ENCODE measurements at places on chromosomes 3 and 15.

DNA sequence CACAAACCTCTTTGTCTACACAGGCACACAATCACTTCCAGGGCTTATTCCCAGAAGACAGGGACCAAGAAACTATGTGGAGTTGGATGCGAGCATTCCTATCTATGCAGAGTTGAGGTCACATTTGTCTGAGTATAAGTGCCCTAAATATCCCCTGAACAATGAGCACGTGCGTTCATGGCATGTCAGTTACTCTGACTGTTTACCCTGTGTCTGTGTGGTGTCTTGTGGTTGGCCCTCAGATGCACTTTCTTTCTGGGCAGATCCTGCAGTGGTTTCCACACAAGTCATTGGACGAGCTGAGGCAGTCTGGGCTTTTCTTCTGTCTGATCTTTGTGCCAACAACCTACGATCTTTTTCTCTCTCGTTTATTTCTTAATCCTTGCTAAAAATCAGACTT, 134.5 kb downstream of the FBN1 start:
- DNase-seq, result no peak

DNA sequence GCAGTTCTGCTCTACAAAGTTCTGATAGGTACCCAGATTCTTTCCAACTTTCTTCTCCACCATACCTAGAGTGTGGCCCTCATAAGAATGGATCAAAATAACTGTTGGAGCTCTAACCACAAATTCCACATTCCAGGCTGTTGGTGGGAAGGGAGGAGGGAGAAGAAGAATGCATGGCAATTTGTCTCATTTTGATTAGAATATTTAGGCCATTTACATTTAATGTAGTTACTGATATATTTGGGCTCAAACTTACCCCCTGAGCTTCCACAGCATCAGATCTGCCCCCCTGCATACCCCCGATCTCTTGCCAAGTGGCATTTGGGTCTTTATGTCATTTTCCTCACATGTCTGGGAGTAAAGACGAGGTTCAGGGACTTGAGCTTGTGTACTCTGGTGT, 7.7 kb downstream of the CHRNB4 start:
- no peak for DNase-seq

DNA sequence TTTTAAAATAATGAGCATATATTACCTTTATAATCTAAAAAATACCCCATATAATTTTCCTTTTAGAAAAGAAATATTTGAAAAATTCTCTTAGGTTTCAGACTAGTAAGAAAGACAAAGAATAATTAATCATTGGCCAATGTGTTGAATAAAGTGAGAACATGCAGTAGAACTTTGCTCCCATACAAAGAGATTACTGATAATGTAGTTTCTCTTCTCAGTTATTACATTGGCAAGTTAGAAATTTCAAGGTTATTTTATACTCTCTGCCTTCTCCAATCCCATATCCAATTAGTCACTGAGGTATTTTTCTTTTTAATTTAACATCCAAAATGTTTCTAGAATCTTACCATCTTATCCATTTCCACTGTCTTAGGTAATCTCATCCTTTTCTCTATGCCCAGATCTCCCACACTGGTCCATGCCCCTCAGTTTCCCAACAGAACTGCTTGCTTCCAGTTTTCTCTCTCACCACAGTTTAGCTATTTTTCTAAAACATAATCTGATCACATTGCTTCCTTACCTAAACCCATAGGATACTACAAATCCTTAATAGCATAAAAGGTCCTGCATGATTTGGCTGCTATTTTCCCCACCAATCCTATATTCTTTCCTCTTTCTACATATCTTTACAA, 10.8 kb downstream of the XRN1 start:
- DNase-seq, result no peak

- peak; percentile 41 for DNase-seq
Measured at GRCh38 chr15:91302588-91303439, 202.8 kb downstream of the SV2B start.

DNA sequence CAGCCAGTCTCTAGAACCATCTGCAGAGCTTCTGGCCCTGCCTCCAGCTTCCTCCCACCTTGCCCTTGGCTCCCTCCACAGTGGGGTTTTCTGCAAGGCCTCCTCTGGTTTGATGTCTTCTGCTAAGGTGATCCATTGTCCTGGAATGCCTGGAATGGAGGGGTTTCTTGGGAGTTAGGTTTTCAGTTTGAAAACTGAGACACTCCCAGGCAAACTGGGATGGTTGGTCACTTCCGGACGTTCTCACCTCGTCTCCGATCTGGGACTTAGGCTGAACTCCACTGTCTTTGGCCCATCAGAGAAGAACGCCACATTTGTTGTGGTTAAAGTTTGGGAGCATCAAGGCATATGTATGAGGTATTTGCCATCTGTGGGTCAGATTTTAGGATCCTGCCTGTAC, 77.4 kb upstream of the KLHL25 start:
- DNase-seq, result no peak

- peak; percentile 29 for DNase-seq
Measured at GRCh38 chr15:97745481-97746071, 214.9 kb upstream of the ARRDC4 start.

GRCh38 chr15:40618906-40619305, 24.9 kb downstream of the KNL1 start:
- no peak for DNase-seq

DNA sequence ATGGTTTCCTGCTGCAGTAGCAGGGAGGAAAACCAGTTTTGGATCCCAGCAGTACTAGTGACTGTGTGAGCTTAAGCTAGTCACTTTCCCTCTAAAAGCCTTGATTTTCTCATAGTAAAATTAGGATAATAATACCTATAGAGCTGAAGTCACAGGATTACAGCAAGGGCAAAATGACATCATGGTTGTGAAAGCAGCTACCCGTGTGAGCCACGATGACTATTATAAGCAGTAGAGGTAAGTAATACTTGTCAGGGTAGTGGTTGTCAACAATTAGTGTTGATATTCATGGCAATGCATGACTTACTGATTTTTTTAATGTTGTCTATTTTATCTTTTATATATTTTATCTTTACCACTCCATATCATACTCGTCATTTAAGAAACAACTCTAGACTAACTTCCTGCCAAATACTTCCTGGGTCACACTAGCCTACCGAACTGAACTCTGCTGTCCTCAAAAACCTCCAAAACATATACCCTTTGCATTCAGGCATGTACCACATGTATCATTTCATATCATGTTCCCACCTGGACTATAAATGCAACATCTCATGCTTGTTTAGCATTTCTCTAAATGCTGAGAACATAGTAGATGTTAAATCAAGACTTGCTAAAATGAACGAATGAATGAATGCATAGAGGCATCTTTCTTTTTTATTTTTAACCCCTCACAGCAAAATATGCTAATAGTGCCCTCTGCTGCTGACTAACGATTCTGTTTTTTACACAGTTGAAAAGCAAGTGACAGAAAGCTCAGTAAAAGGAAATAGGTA, 172.6 kb downstream of the P3H2 start:
- DNase-seq, result no peak

GRCh38 chr3:36196058-36196457, 184.2 kb upstream of the STAC start:
- DNase-seq, result no peak

- DNase-seq, result no peak
Measured at GRCh38 chr3:128549283-128550112, 56.5 kb upstream of the GATA2 start.

DNA sequence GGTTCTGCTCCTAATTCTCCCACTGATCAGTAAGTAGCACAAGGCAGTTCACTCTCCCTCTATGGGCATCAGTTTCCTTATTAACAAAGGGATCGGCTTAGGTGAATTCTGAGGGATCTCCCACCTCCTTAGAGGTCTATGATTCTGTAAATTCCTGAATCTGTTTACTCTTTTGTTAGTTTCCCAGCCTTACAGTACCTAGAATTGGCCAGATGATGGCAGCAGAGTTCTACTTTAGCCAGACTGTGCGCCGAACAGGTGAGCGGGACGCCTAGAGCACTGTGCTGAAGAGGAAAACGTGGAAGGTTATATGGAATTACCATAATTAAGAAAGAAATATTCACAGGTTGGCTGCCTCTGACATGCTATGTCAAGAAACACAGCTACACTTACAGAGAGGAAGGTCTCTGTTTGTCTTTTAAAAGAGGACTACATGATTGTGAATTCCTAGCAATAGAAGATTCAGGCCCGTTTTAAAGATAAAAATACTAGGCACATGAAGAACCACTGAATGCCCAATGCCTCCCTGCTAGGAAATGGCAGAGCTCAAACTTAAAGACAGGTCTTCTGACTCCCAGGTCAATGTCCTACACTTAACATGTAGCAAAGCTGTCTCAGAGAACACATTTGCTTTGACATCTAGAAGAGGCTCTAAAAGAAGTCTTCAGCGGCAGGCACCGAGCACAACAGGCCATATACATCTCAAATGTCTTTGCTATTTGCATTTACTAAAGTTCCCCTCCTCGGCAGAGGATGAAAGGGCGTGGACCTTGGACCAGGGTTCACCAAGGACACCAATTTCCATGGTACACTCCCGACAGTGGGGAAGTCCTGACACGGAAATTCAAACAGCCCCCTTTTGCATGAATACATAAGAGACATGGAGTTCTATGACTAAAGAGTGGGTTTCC, 259.9 kb downstream of the FGF12 start:
- peak; percentile 47 for DNase-seq

DNA sequence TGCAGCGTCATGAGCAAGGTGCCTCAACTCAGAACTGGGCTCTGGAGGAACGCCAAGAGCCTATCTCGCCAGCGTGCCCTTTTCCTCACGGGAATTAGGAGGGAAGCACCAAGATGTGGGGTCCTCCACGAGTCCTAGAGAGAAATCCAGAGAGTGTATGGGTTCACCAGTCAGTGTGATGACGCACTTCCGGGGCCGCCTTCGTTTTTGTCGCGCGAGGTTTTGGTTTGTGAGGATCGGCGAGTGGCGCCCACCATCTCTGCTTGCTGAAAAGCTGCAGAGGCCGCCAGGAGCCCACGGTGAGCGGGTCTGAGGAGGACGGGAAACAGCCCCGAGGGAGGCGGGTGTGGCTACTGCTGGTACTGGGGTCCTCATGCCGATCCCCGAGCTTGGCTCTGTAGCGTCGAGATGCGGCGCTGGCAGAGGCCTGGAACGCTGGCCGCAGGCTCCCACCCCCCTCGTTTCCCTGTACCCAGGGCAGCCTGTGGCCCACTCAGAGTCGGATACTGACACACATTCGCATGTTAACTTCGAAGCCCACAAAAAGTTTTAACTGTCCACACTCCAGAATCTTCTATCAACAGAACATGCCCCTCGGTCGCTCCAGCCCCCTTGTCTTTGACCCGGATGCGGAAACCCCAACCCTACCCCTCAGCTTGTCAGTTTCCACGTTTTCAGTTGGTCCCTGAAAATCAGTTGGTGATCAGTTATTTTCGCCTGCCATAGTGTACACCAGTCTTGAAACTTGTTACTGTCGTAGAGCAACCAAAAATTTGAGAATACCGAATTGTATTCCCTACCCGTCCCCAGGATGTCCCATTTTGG, 30.4 kb downstream of the ZNF662 start:
- DNase-seq, result no peak

- no peak for DNase-seq
Measured at GRCh38 chr15:98914626-98915025, 93.0 kb downstream of the PGPEP1L start.

DNA sequence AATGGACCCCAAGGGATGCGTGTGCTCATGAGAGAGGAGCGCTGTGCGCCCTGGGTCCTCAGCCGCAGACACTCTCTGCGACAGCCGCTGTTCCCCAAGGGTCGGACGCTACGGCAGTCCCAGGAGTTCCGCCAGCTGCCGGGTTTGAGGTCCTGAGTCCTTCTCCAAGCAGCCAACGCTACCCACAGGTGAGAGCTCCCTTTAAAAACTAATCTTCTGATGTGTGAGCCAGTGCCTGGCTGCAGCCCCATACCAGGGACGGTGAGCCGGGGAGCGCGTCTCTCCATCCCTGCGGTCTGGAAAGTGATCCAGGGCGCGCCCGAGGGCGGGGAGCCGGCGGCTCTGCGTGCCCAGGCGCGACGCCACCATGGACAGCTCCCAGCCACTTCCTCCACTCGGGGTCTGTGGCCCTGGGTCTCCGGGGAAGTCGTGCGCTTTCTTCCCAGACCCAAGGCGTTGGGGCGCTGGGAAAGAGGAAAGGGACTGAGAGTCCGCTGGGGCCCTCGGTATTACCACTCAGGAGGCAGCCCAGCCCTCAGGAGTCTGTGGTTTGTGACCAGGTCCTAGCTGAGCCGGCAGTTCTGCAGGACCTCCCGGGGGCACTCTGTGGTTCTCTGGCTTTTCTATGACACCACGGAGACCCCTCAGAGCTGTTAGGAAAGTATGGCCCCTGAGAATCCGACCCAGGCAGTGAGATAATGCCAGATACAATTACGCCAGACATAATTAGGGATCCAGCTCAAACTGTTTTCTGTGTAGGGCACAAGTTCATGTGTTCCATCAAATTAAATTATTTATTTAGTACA, 1.4 kb downstream of the CEMIP start:
- DNase-seq, result peak; percentile 38

GRCh38 chr15:25655207-25655948, 207.7 kb downstream of the ATP10A start:
- DNase-seq, result no peak

- no peak for DNase-seq
Measured at GRCh38 chr15:96029172-96029571, 301.3 kb upstream of the NR2F2 start.

DNA sequence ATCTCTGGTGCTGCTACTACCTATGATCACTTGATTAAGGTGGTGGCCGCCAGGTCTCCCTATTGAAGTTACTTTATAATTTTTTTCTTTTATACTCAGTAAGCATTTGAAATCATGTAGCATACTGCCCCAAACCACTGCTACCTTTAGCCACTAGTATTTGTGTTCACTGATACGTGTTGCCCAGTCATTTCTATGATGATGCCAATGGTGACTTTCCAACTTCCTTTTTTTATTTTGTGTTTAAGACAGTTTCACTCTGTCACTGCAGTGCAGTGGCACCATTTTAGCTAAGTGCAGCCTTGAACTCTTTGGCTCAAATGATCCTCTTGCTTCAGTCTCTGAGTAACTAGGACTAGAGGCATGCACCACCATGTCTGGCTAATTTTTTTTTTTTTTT, 598.2 kb downstream of the NAALADL2 start:
- no peak for DNase-seq

Data from activated T-cell treated with anti-CD3 and anti-CD28 coated beads, Interleukin-2, amount 50 U/mL, for 48 hours (primary cell).